ENCODE measurements at places on chromosomes 16 and 17.
A peak's percentile ranks its signal among the peaks of the same experiment; 100 is the strongest.

GRCh38 chr17:69452664-69453260 is 38.3 kb downstream of the MAP2K6 start:
- DNase-seq = no peak

DNA sequence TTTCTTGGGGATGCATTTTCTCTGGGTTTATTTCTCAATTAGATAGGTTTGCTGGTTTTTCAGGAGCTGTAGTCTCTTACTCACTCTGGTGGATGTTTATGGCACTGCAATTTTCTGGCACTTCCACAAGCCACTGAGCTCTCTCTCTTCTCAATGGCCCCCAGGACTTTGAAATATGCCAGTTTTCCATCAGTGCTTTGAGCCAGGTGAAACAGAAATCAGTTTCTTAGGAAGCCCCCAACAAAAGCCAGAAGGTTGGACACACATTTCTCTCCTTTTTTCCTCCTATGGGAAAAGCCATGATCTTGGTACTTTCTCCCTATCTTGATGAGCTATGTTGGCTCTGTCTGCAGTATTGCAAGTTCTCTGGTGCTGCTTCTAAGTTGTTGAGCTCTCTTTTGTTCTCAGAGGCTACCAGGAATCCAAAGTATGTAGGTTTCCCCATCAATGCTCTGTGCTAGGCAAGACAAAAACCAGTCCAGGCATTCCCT is 90.7 kb upstream of the SMIM36 start:
- DNase-seq = no peak

DNA sequence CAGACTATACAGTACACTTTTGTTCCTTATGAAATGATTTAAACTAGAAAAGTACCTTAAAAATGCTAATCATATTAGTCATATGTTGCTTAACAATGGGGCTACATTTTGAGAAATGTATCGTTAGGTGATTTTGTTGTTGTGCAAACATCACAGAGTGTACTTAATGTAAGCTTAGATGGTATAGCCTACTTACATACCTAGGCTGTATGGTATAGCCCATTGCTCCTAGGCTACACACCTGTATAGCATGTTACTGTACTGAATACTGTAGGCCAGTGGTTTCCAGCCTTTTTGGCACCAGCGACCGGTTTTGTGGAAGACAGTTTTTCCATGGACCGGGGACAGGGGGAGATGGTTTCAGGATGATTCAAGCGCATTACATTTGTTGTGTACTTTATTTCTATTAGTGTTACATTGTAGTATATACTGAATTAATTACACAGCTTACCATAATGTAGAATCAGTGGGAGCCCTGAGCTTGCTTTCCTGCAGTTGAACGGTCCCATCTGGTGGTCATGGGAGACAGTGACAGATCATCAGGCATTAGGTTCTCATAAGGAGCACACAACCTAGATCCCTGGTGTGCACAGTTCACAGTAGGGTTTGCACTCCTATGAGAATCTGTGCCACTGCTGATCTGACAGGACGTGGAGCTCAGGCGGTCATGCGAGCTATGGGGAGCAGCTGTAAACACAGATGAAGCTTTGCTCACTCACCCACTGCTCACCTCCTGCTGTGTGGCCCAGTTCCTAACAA is 35.0 kb upstream of the MRC2 start:
- DNase-seq = no peak

- DNase-seq = no peak
Measured at GRCh38 chr17:77691216-77692085, 267.1 kb upstream of the TNRC6C start.

GRCh38 chr17:40502716-40503115 is 1.3 kb upstream of the TNS4 start:
- no peak for DNase-seq

- no peak for DNase-seq
Measured at GRCh38 chr17:72387487-72387886, 266.7 kb downstream of the SOX9 start.

DNA sequence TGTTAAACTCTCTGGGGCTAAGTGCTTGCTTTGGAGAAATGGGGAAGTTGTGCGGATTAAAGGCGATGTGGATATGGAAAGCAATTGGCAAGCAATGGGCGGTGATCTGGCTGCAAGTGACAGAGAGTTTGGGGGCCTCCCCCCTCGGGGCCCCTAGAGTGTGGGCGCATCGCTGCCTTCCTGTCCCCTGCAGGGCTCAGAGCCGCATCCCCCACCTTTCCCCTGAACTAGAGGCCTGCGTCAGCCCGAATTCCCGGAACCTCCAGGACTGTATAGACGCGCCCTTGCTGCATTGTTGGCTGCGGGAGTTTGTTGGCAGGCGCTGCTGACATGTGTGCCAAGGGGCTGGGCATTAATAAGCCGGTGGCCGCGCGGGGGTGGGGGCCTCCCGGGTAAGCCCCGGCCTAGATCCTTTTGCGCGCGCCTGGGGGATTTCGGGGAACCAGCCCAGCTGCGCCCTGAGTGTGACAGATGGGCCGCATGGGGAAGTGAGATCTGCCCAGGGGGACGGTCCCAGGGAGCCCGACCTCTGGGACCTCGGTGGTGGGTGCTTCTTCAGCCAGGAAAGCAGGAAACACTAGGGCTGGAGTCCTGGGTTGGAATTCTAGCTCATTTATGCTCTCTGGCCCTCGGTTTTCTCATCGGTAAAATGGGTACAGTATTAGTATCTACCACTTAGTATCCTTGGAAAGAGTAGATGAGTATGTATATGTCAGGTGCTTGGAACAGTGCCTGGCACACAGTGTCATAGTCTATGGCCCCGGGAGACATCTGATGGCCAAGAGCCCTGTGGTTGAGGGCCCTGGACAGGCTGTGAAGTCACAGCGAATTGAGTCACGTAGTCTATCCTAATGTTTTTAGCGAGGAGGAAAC is 1.0 kb downstream of the EEF2K start:
- DNase-seq = peak; percentile 73

DNA sequence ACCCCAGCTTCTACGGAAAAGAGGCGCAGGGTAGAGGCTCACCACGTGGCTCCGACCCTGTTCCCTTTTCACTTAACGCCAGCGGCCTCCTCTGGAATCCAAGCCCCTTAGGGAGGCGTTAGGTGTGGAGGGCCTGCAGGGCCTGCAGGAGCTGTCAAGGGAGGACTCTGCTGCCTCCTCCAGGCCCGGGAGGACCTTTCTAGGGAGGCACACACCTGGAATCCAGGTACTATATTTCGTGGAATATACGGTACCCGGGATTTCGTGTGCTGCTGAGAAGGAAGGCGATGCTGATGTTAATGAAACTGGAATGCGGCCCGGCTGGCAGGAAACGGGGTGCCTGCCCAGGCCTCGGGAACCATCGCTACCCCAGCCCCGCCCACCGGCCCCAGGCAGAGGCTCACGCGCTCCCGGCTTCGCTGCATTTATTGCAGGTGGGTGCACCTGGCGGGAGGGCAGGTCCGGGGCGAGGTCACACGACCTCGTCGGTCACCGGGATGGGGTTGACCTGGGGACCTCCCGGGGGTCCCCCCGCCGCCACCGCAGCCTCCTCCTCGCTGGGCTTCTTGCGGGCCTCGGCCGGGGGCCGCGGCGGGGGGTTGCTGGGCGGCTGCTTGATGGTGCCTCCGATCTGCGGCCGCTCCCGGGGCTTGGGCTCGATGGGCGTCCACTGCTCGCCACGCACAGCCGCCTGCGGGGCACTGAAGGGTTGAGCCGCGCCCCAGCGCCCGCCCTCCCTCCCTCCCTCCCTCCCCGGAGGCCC is 4.7 kb downstream of the IL17C start:
- DNase-seq = no peak

- no peak for DNase-seq
Measured at GRCh38 chr17:393806-394717, 41.5 kb upstream of the RPH3AL start.

- no peak for DNase-seq
Measured at GRCh38 chr17:27489045-27489715, 32.9 kb downstream of the KSR1 start.

- no peak for DNase-seq
Measured at GRCh38 chr16:75198135-75198600, 8.8 kb downstream of the CTRB2 start.

DNA sequence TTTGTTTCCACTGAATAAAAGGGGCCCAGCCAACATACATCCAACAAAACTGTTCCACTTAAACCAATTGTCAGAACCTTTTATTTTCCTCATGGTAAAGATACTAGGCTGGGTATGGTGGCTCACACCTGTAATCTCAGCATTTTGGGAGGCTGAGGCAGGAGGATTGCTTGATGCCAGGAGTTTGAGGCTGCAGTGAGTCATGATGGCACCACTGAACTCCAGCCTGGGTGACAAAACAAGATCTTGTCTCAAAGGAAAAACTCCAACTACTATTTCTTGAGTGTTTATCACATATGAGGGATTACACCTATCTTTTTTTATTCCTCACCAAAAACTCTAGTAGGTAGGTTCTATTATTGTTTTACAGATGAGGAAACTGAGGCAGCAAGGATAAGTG is 4.7 kb upstream of the PSMC5 start:
- DNase-seq = no peak

- no peak for DNase-seq
Measured at GRCh38 chr16:6993544-6993943, 339.1 kb upstream of the RBFOX1 start.

DNA sequence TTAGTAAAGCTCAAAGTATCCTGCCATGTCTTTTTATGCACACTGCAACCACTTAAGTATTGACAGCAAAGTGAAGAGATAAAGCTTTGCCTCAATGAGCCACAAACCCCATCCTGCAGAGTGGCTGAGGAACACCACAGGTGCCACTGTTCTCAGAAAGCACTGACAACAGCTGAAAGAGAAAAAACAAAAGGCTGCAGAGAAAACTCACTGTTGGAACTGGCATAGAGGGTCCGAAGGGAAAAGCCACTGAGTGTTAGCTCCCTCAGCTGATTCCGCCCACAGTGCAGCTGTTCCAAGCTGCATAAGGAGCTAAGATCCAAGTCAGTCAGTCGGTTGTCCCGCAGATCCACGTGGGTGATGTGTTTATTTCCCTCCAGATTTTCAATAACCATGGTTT is 48.3 kb downstream of the PHLPP2 start:
- no peak for DNase-seq

GRCh38 chr17:65290616-65291015 is 153.4 kb downstream of the RGS9 start:
- no peak for DNase-seq

- DNase-seq = no peak
Measured at GRCh38 chr16:49849037-49849753, 6.7 kb downstream of the ZNF423 start.

- no peak for DNase-seq
Measured at GRCh38 chr16:57801809-57802340, 416 bp downstream of the KIFC3 start.

GRCh38 chr17:75238684-75239191 is 22.7 kb downstream of the GGA3 start:
- no peak for DNase-seq

DNA sequence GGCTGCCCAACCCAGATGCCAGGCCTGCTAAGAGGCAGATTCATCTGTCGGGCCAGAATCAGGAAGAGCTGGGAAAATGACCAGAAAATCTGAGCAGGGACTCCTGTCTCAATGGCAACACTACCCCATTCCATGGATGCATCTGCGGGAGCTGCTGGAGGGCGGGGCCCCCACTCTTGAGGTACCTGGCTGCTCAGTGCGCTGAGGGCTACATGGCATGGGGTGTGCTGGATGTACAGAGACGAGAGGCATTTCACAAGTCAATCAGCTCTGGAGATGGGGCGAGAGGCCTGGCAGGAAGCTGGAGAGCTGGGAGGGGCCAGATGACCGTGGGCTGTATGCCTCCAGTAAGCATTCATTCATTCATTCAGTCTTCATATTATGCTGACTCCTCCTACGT is 6.4 kb downstream of the SDK2 start:
- DNase-seq = no peak

DNA sequence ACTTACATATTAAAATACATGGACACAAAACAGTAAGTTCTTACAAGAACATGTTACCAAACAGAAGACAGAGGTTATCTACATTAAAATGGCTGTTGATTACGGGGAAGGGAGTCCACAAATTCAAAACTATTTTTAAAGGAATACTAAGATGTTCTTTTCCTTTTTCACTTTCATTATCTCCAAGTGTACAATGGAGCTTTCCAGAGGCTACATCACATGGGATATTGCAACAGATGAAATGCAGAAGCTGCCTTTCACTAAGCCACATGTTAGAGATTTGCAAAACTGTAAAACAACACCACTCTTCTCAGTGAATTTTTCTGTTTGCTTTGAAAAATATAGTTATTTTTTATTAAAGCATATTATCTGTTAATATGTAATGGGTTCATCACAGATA is 53.6 kb downstream of the XPO6 start:
- no peak for DNase-seq

DNA sequence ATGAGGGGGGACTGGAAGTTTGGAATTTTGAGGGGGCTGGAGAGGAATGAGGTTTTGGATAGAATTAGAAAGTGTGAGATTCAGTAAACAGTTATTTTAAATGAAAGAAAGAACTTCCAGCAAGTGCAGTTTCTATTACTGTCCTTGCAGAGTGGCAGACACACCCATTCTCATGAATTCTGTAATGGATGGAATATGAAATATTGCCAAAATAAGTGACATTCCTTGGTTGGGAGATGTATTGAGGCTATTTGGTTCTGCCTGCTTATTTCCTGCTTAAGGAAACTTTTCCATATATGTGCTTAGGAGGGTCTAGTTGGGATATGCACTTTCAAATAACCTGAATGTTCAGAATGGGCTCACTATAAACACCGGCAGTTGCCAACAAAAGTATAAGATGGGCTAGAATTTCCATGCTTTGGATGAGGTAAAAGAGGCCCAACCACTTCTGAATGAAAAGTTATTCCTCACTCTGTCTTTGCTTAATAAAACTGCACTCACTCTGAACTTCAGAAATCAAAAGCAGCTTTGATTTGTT is 434.4 kb downstream of the CA10 start:
- DNase-seq = no peak

DNA sequence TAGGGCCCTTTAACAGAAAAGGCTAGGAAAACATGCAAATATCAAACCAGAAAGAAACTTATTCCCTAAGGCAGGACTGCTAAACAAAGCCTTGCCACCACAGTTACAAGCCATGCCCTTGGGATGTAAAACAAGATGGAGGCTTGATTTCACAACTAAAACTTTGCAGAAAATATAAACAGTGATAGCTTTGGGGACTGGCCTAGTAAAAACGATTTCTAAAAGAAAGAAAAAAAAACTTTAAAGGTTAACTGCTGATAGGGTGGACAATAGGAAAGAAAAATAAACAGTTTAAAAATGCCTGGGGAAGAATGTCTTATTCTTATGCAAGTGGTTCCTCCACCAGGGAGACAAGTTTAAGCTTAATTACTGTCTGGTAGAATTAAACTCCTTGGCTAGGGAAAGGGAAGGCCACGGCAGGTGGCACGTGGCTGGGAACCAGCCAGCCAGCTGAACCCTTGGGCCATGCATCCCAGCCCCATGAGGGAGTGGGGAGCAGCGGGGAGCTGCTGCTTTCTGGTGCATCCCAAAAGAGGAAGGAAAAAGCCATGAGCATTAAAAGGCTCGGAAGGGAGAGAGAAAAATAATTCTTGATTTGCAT is 10.7 kb upstream of the TMC5 start:
- DNase-seq = no peak

GRCh38 chr17:76775021-76775600 is 37.2 kb downstream of the MFSD11 start:
- no peak for DNase-seq

- no peak for DNase-seq
Measured at GRCh38 chr17:40922239-40922638, 15.2 kb downstream of the KRT23 start.
